Right lung (tissue), 10 donors: ENCODE measurements at places on chromosomes 3 and 15. TPM values are rescaled to one million over a fixed set of nuclear protein-coding genes. Genes with fewer than 3 reads are reported as not detected.
A peak's percentile ranks its signal among the peaks of the same experiment; 100 is the strongest.

The OR5K2 gene
- 0.58 TPM for polyA plus RNA-seq

The ARPC4 gene
- 93.6 TPM for polyA plus RNA-seq

The EDEM1 gene
- polyA plus RNA-seq, result 20.2 TPM

The CCR8 gene
- polyA plus RNA-seq, result not detected

The PCLAF gene
- 50.5 TPM for polyA plus RNA-seq

The CKMT1B gene
- 0.35 TPM for polyA plus RNA-seq

- peak; percentile 56 for DNase-seq
Measured at GRCh38 chr3:53709860-53710674, 136.2 kb downstream of the CHDH start.

DNA sequence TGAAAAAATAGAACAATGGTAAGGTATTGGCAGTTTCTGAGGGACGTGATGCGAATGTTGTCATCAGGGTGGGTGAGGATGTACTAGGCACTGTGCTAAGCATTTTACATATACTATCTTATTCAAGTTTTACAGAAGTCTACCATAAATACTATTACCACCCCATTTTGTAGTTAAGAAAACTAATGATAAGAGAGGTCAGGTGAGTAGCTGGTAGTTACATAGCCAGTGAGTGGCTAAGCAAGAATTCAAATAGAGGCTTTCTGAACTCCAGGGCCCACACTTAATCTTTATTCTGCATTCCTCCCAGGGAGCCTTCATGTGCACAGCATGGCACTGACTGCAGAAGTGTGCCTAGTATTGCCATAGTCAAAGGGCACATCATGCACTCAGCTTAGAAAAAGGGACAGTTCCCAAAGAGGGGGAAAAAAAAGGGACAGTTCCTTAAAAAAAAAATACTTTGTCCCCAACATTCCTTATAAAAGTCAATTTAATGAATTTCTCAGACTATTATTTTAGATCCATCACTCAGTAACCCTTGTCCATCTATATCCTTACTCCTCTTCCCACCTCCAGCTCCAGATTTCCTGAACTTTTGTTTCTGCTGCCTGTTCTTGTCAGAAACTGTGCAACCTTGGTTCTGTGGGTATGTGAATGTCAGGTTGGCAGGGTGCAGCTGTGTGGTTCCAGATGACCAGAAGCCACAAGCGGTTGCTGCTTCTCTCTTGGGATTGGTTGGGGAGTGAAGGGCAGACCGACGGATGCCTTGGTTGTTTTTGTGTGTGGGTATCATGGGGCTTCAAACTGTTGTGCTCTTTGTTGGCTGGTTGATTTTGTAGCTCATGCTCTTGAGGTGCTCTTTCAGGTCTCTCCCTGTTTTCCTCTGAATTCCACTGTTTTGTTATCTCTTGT is 8.3 kb downstream of the MAPKBP1 start:
- DNase-seq, result no peak

DNA sequence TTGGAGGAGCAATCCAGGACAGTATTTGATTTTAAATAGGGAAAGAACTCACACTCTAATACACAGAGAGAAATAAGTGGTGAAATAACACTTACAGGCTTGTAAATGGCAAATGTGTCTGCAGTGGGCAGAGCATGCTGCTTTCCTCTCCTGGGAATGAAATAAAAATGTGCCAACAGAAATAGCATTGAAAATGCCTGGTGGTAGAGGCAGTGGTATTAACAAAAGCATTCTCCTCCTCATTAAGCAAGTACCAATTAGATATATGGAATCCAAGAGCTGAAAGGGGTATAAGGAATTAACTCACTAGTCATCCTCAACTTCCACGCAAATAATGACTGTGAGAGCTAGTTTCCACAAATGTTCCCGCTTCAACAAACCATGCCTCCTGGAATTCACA is 364.1 kb upstream of the KCNMB2 start:
- DNase-seq, result no peak

DNA sequence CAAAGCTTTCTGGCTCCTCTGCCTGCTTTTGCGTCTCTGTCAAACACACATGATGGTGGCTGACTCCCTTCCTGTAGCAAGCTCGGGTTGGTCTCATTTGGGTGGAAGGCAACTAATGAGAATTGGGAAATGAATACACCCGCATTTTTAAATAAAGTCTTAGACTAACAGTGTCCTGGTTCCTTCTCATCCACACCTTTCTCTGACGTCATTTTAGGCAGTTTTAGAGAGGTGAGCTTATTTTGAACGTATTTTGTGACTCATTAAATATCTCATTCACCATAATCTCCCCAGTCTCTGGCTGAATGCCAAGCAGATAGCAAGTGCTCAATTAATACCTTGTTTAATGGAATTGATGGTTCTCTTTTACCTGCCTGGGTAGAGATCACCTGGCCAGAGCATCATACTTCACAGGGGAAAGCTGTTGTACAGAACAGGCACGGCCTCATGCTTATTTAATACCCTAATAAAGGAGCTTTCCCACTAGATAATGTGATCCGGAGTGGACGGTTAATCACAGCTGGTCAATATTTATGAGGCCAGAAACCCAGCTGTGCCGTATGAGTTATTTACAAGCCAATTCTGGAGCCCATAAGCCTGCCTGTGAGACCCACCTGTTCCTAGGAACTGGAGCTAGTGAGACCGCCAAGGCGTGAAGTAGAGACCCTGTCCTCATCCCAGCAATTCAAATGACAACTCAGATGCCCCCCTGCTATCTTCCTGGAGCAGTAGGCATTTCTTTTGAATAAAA is 149.7 kb upstream of the PROK2 start:
- DNase-seq, result no peak

GRCh38 chr15:84741121-84741520 is 7.3 kb upstream of the ZNF592 start:
- DNase-seq, result no peak

- no peak for DNase-seq
Measured at GRCh38 chr15:39987821-39988220, 51.2 kb downstream of the SRP14 start.

GRCh38 chr3:111846039-111846438 is 13.0 kb upstream of the PHLDB2 start:
- no peak for DNase-seq

GRCh38 chr3:79765911-79766310 is 1.9 kb downstream of the ROBO1 start:
- no peak for DNase-seq
